ENCODE measurements at places on chromosomes 3 and 15. TPM values are rescaled to one million over a fixed set of nuclear protein-coding genes. Genes with fewer than 3 reads are reported as not detected.

The CLSTN2 gene
- total RNA-seq: 1.3 TPM

DNA sequence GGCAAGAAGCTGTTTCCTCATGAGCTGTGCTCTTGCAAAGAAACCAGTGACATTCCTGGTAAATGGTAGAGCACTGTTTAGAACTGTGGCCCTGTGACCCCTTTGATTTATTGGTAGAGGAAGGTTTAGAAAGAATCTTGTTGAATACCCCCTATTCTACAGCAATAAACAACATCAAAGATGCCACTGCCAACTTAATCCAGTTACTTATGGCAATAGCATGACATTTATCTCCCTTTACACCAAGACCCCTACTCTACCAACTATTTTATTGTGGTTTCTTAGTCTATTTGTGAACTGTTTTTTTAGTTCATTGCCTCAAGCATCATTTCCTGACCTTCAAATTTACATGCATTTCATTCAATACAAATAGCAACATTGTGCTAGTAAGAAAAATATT lies 288.6 kb downstream of the EPHA3 start:
- no peaks in the 10 kb centered on the region for H3K4me1 ChIP-seq
- no peaks in the 10 kb centered on the region for H3K36me3 ChIP-seq
- no peak overlapping the region for H3K27ac ChIP-seq
- H3K4me3 ChIP-seq: no peak overlapping the region

DNA sequence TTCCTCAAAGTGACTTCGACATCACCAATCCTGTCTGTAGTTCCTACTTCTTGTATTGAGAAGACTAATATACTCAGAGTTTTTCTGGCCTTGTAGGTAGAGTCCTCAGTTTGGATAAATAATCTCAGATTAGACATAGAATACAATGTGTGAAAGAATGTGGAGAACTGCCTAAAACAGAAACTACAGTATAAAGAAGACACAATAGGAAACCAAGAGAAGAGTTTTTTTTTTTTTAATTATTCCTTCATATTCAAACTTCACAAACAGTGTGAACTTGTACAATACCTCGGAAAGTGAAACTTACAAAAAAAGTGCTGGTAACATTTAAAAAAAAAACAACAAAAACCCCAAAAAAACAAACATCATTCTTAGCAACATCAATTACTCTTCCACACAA lies 20.5 kb downstream of the TIGIT start:
- no peaks in the 10 kb centered on the region for H3K36me3 ChIP-seq
- no peaks in the 10 kb centered on the region for H3K27me3 ChIP-seq
- no peak overlapping the region for H3K4me3 ChIP-seq
- no peak for DNase-seq
- H3K4me1 ChIP-seq: no peaks in the 10 kb centered on the region

GRCh38 chr3:177608443-177608842 lies 411.2 kb upstream of the TBL1XR1 start:
- peaks cover 8% of the 10 kb centered on the region for H3K4me1 ChIP-seq
- DNase-seq: no peak
- H3K27me3 ChIP-seq: no peaks in the 10 kb centered on the region
- no peaks in the 10 kb centered on the region for H3K36me3 ChIP-seq

DNA sequence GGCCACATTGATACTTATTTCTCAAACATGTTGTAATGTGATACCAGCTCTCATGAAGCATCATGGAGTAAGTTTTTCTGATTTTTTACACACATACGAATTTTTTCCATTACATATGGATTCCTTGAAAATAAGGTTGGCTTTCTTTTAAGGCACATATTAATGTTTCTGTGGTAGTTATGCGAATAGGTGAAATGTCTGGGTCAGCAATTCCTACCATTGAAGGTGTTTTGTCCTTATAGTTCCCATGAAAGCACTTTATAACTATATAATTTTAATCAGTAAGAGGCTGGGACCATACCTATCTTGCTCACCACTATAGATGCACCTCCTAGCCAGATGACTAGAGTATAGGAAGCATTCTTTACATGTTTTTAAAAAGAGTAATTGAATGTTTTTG lies 33.0 kb downstream of the PHLDB2 start:
- DNase-seq: no peak
- H3K36me3 ChIP-seq: no peaks in the 10 kb centered on the region
- no peak overlapping the region for H3K4me3 ChIP-seq
- H3K27ac ChIP-seq: no peak overlapping the region
- no peaks in the 10 kb centered on the region for H3K27me3 ChIP-seq
- H3K4me1 ChIP-seq: no peaks in the 10 kb centered on the region

DNA sequence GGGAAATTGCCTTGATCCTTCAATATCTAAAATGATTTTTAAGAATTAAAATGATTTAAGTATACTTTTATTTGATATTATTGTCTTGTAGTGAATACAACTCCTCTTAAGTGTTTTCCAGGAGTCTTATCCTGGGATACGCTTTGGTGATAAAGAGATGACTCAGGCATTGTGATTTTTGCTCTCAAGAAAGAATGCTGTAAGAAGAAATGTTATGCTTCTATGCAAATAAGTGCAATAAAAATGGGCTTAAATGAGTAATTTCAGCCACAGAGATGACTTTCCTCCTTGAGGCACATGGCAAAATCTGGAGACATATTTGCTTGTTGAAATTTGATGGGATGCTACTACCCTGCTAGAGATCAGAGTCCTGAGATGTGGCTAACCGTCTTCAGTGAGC lies 358.6 kb upstream of the BCHE start:
- no peaks in the 10 kb centered on the region for H3K36me3 ChIP-seq
- H3K27me3 ChIP-seq: no peaks in the 10 kb centered on the region
- H3K4me3 ChIP-seq: no peak overlapping the region
- H3K4me1 ChIP-seq: no peaks in the 10 kb centered on the region

All from colonic mucosa (tissue), 4 donors.